ENCODE measurements at places on chromosomes 2 and 18. TPM values are rescaled to one million over a fixed set of nuclear protein-coding genes. Genes with fewer than 3 reads are reported as not detected.

Gene SP140
- 0.32 TPM for total RNA-seq

Gene ARHGEF33
- 0.43 TPM for total RNA-seq

Gene RNF125
- 1.0 TPM for total RNA-seq

Gene MERTK
- total RNA-seq = 0.86 TPM
